ENCODE measurements at places on chromosomes 5 and 9.

GRCh38 chr5:170217831-170218230 lies 15.0 kb upstream of the C5orf58 start:
- no peak for DNase-seq

GRCh38 chr9:135906291-135907005 lies 898 bp downstream of the CAMSAP1 start:
- DNase-seq: no peak

DNA sequence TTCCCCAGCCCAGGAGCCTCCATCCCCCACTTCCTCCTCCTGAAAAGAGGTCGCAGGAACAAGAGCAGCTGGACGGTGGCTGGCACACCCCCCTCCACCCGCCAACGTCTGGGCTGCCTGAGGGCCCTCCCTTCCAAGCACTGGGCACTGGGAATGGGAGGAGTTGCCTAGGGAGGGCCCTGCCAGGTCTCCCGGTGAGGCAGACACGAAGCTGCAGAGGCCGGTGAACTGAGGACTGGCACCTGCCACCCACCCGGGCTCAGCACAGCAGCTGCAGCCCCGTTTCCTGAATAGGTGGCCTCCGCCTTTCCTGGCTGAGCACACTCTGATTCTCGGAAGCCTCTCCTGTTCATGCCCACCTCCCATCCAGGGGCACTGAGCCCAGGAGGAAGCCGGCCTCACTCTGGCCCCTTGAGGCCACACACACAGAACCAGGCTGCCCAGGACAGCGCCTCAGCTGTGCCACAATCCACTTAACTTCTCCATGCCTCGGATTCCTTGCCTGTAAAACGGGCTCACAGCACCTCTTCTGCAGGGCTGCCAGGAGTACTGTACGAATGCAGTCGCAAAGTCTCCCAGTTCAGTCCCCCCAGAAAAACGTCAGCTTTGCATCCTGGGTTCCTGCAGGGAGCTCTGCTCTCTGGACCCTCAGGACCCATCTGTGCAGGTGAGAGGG lies 1.3 kb downstream of the NPDC1 start:
- DNase-seq: no peak

DNA sequence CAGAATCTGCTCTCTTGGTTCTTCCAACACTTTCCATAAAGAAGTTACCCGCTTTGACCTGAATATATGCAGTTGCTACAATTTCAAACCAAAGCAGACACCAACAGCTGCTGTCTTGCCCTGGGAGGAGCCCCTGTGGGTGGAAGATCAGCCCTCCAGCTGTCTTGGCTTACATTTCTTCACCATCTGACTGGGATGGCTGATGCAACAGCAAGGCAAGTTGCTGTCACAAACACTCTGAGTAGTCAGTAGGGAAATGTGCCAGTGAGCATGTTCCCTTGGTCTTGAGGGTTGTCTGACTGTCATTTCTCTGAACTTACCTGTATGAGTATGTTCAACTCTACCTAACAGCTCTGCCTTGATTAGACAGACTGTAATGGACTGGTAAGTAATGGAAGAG lies 152.9 kb downstream of the SGCD start:
- DNase-seq: peak; percentile 50

GRCh38 chr9:131523451-131524435 lies 7.3 kb downstream of the UCK1 start:
- no peak for DNase-seq

- no peak for DNase-seq
Measured at GRCh38 chr5:43244823-43245565, 53.0 kb downstream of the NIM1K start.
